Stimulated activated CD4-positive, alpha-beta T cell treated with anti-CD3 and anti-CD28 coated beads, Interleukin-15, amount 100 ng/mL, for 1 hour (primary cell): ENCODE measurements at places on chromosomes 12 and 14.

DNA sequence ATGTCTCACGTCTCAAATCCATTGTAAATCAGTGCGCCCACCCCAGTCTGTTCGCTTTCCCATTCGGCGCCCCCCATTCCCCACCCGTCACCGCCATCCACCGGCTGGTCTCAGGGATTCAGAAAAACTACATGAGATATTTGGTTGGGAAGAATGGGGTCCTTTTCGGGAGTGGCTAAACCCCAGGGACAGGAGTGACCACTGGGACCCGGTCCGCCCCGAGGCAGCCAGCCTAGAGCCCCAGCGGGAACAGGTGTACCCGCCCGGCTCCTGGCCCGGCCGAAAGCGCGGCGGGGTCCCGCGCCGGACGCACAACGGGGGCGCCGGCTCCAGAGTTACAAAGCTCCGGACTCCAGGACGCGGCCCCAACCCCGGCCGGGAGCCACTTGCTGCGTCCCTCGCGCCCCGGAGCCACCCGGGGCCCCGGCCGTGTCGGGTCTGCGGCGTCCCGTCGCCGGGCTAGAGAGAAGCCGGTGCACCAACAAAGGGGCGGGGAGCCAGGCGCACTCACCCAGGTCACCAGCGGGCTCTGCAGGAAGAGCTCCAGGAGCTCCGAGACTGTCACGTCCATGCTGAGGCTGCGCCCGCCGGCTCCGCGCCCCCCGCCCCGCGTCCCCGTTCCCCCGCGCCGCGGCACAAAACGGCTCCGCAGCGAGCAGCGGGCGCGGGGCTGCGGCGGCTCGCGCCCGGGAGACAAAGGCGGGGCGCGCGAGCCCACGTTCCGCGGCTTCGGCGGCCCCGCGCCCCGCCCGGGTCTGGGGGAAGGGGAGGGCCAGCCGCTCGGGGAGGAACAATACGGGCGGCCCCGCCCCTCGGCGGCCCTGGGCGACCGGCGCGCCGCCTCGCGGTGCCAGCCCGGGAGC, at the start of gene CCDC88C:
Gene CCDC88C (minus strand): TSS at position 701 of the 863 bp plus-strand sequence. CDS start 130 bp downstream, at position 571.
- DNase-seq: peak; percentile 62

GRCh38 chr14:65840118-65840751, 427.7 kb downstream of the FUT8 start:
- no peak for DNase-seq

- DNase-seq: no peak
Measured at GRCh38 chr14:70139384-70139783, 49.4 kb downstream of the SLC8A3 start.

- DNase-seq: no peak
Measured at GRCh38 chr14:89849931-89850330, 104.6 kb downstream of the EFCAB11 start.

DNA sequence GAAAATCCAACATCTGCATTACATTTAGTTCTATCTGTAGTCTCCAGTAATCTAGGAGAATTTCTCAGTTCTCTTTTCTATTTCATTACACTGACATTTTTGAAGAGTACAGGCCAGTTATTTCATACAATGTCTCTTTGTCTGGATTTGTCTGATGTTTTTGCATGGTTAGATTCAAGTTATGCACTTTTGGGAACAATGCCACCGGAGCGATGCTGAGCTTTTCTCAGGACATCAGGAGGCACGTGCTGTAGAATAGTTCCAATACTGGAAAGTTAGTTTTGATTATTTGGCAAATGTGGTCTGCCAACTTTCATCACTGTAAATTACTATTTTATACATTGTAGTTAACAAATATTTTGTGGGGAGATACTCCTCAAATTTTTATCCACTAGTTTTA, 43.1 kb downstream of the ALDH1L2 start:
- DNase-seq: no peak

DNA sequence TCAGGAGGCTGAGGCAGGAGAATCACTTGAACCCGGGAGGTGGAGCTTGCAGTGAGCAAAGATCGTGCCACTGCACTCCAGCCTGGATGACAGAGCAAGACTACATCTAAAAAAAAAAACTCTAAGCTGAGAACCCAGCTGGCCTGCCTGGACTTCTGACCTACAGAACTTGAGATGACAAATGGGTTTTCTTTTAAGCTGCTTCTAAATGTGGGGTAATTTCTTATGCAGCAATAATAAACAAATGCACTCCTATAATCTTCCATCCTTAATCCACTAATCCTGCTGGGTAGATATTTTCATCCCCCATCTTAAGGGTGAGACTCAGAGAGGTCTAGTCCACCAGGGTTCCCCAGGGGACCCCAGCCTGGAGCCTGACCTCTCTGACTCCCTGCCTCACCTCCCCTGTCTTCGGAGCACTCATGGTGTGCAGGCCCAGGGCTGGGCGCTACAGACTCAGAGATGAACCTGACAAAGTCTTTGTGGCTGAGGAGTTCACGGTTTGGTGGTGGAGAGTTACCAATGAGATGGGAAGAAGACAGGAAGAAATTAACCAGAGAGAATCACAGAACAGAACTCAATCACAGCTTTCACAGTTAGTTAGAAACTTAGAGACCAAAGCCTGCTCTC, 39.7 kb upstream of the BDKRB2 start:
- DNase-seq: no peak

- DNase-seq: no peak
Measured at GRCh38 chr14:39683691-39684260, 251.5 kb upstream of the FBXO33 start.

- DNase-seq: no peak
Measured at GRCh38 chr14:32567543-32568384, 238.7 kb downstream of the AKAP6 start.

DNA sequence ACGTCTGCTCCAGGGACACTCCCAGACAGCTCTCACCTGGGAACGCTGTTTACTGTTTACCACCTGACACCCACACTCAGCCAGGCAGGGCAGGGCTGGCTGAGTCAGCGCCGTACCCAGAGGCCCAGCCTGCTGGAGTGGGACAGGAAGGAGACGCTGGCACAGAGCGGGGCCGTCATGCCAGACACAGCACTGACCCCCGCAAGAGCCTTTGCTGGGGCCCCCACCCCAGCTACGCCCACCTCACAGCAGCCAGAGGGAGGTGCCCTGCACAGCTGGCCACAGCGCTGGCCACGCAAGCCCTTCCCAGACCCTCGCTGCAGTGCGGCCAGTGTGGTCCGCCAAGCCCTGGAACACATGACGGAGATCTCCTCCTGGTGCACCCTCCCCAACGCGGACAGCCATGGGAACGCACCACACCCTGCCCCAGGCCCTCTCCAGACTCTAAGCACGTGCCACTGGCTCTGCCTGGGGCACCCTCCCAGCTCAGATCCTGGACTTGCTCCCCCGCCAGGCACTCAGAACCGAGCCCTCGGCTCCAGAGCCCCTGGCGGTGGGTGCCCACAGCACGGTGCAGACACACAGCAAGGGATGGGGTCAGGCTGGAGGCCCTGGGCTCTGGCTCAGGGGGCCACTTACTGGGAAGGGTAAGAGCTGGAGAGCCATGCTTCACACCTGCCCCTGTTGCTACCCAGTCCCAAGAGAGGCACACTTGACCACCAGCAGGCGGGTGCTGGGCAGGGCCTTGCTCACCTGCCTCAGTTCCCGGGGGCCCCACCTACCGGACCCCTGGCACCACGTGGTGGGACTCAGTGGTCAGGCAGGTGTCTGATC, 5.7 kb downstream of the AHNAK2 start:
- DNase-seq: no peak

GRCh38 chr12:101267111-101267510, 12.8 kb upstream of the UTP20 start:
- DNase-seq: no peak

DNA sequence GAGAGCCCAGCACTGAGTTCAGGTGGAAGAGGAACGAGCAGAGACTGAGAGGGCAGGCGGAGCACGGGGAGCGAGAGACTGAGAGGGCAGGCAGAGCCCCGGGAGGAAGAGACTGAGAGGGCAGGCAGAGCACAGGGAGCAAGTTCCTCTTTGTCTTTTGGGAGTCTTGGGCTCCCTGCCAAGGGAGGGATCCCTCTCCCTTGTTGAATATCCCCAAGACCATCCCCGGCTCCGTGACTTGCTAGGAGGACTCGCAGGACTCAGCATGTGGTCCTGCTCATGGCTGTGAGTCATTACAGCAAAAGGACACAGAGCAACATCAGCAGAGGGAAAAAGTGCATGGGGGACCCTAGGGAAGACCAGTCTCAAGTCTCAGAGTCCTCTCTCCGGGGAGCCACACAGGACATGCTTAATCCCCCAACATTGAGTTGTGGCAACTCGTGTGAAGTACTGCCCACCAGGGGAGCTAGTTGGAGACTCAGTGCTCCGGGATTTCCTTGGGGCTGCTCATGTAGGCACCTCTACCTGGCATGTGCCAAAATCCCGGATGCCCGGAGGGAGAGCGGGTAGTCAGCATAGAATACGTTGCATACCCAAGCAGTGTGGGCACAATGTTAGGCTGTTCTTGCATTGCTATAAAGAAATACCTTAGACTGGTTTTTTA, 81.0 kb downstream of the CCDC92 start:
- DNase-seq: no peak

DNA sequence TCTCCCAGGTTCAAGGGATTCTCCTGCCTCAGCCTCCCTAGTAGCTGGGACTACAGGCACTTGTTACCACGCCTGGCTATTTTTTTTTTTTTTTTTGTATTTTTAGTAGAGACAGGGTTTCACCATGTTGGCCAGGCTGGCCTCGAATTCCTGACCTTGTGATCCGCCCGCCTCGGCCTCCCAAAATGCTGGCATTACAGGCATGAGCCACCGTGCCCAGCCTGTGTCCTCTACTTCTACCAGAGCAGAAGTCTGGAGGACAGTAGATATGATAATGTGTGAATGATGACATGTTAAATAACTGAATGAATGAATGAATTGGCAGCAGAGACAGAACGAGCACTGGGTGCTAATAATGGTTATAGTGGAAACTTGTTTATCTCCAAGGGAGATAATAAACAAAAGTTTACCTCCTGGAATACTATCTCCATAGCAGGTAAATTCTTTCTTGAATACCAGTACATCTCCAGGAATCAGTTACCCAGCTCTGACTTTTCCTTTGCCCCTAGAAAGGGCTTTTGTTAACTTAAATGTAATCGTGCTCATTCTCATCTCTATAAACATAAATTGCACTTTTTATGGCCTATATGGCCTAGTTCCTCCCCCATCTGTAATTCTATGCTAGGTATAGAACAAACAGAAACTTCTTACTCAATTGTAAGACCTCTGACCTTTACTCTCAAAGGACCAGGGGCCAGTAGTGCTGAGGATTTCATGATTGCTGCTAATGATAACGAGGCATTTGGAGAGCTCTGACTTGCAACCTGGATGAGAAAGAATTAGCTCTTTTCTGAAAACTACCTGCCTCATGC, 7.2 kb upstream of the LGALS3 start:
- DNase-seq: no peak

DNA sequence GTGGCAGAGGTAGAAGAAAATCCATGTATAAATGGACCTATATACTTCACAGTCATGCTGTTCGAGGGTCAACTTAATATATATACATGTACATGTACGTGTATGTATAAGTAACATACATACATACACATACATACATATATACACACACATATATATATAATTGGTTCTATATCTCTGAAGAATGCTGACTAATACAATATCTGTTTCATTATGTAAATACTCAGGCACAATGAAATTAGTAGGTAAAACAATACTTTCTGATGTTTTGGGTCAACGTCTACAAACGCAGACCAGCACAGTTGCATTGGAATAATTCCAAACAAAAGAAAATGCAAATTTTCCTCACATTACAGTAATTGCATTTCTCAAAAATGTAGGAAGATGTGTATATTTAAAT, 202.7 kb upstream of the DAAM1 start:
- DNase-seq: no peak

- no peak for DNase-seq
Measured at GRCh38 chr14:105249182-105250007, 1.1 kb downstream of the BTBD6 start.

DNA sequence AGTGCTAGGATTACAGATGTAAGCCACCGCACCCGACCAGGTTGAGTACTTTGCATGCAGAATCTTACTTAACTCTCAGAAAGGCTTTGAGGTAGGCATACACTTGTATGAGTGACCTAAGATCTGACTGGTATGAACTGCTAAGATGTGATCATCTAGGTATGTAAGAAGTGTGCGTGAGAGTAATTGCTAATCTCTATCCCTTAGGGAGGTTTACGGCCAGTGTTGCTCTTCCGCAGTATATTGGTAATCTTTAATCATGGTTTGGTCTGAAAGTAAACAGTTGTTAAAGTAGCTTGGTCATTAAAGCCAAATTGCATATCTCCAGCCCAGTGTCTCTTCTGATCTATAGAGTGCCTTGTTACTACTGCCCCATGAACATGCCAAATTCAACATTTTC, 7.8 kb downstream of the UNG start:
- DNase-seq: no peak

GRCh38 chr12:125255935-125256633, 190.8 kb downstream of the AACS start:
- no peak for DNase-seq

GRCh38 chr14:54219261-54220070, 177.3 kb upstream of the CDKN3 start:
- no peak for DNase-seq

GRCh38 chr12:72276181-72276805, 4.1 kb downstream of the TRHDE start:
- DNase-seq: no peak

DNA sequence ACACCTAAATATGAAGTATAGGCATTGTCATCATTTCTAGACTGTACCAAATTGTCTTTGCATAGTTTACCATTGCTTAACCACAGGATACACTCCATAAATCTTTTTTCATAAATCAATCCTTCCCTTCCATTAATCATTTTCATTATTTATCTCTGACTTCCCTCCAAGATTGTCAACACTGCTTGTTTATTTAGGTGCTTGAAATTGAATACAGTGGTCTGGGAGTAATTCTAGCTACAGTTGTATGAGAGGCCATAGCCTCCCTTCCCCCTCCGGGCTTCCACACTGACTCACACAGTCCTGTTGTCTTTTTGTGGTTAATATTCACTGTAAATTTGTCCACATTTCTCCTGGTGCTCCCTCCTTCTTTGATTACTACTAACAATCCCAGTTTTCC, 114.2 kb upstream of the ARID2 start:
- DNase-seq: no peak

DNA sequence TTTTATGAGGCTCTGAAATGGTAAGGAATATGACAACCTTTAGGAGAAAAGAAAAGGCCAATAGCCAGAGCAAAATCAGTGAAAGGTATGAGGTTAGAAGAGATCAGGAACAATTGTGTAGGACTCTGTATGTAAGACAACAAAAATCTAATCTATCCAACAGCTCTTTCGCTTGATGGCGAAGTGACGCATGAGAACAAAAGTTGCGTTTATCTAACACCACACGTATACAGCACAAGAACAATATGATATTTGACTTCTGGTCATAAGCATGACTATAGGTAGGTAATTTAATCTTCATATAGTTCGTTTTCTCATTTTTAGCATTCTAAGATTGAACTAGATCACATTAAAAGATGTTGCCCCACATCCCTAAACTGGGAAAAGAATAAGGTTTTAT, 1.5 kb downstream of the CLECL1 start:
- DNase-seq: no peak

GRCh38 chr12:47818467-47819137, 1.1 kb downstream of the HDAC7 start:
- no peak for DNase-seq

GRCh38 chr12:16155938-16156337, 121.5 kb downstream of the SLC15A5 start:
- no peak for DNase-seq

- no peak for DNase-seq
Measured at GRCh38 chr12:65640489-65640901, 183.8 kb upstream of the HMGA2 start.

GRCh38 chr12:76506149-76506548, 53.4 kb downstream of the OSBPL8 start:
- no peak for DNase-seq
